ENCODE measurements at places on chromosomes 4 and X.

DNA sequence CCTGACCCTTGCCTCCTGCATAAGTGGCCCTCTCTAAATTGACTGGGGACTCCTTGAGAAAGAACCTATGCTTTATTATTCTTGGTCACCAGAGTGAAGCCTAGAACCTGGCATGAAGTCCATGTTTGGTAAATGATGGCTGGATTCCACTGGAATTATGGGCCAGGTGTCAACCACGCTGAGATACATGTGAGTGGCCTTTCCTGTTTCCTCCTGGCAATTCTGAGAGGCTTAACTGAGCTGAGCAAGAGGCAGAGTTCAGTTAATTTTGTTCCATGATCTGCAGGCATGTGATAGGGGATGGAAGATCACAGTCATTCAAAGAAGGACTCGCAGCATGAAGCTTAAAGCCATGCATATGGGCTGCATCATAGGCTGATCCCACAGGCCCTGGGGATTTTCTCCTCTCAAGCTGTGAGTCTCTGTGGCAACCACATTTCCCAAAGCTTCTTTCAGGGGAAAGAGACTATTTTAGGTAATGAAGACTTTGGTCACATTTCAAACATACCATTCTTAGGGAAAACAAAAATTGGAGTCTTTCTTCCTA lies 69.4 kb upstream of the CLNK start:
- DNase-seq = no peak

DNA sequence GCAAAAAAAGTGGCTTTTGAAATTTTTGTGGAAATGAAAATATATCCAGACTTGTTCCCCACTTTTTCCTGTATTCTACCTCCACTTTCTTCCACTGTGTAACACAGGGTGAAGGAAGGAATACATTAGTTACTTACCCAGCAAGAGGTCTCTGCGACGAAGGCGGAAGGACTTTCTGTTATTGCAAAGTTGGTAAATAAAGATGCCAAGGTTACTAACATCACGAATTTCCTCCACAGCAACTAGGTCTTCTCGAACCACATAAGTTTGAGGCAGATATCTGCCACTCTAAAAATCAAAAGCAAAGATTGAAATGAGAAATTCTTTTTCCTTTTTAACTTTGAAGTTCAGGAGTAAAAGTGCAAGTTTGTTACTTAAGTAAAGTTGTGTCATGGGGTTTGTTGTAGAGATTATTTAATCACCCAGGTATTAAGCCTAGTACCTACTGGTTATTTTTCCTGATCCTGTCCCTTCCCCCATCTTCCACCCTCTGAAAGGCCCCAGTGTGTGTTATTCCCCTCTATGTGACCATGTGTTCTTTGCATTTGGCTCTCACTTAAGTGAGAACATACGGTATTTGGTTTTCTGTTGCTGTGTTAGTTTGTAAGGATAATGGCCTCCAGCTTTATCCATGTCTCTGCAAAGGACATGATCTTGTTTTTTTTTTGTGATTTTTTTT lies 5.8 kb downstream of the ITM2A start:
- no peak for DNase-seq

GRCh38 chrX:110044346-110045249 lies 41.7 kb downstream of the TMEM164 start:
- DNase-seq = no peak

- no peak for DNase-seq
Measured at GRCh38 chr4:25524663-25525062, 131.0 kb upstream of the SLC34A2 start.

- no peak for DNase-seq
Measured at GRCh38 chr4:88514557-88515511, 8.7 kb downstream of the PYURF start.

- DNase-seq = no peak
Measured at GRCh38 chrX:70025464-70025863, 24.3 kb downstream of the AWAT2 start.

- no peak for DNase-seq
Measured at GRCh38 chrX:27706526-27706925, 101.3 kb upstream of the MAGEB10 start.

GRCh38 chr4:24279911-24280375 lies 304.4 kb downstream of the DHX15 start:
- no peak for DNase-seq

- no peak for DNase-seq
Measured at GRCh38 chr4:2689825-2690700, 66.1 kb downstream of the TNIP2 start.

DNA sequence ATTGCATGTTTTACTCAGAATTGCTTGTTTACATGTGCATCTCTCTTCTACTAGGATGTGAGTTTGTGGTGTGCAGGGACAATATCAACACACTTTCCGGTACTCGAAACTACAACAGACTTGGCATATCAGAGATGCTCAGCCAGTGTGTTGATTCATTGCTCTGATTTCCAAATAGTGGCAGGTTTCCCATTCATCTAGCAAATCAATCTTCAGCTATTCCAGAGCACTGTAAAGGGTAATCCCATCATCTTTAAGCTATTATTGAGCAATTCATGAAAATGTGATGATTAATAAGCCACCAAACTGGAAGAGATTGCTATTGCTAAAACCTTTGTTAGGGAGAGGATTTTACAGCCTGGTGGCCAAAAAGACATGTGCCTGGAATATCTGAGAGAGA lies 574.2 kb upstream of the CPEB2 start:
- DNase-seq = no peak

DNA sequence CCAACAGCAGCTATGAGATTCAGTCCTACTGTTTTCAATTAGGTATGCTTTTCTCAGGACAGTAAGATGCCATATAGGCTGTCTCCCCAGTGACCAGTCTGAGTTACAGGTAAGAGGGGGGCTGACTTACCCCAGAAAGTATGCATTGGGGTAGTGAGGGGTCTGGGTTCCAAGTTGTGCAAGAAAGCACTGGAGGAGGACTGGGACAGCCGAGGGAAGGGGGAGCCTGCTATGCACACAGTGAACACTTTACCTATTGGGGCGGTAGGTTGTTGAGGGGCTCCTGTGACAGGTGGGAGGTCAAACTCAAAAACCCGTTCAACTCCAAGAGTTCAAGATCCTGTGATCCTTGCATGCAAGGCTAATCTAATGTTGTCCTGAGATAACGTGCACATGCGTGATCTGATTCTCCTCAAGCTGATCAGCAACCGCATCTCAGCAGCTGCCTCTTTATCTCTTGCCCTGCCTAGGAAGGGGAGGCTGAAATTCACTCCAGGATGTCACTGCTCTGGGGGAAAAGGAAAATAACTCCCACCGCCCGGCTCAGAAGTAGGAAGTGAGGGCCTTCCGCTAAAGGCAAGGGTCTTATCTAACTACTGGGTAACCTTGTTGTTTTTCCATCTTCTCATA lies 108.8 kb upstream of the KIT start:
- no peak for DNase-seq

Data from T47D (cell line).